Activated CD4-positive, alpha-beta T cell treated with anti-CD3 and anti-CD28 coated beads, Interleukin-2, amount 10 ng/mL, durations not matched to agents 24 days and 14 days (primary cell): ENCODE measurements at places on chromosomes 5 and 9. TPM values are rescaled to one million over a fixed set of nuclear protein-coding genes. Genes with fewer than 3 reads are reported as not detected.

The CREB3 gene
- total RNA-seq, result 27.0 and 27.6 TPM in 2 replicates

The TGFBI gene
- not detected in 2 replicates for total RNA-seq

GRCh38 chr9:79657891-79658290 is 86.1 kb downstream of the TLE4 start:
- H3K36me3 ChIP-seq, result peaks cover 7% of the 10 kb centered on the region
- H3K27me3 ChIP-seq, result no peaks in the 10 kb centered on the region
- H3K4me3 ChIP-seq, result no peak overlapping the region
- no peak overlapping the region for H3K27ac ChIP-seq
- peaks cover 7% of the 10 kb centered on the region for H3K4me1 ChIP-seq

DNA sequence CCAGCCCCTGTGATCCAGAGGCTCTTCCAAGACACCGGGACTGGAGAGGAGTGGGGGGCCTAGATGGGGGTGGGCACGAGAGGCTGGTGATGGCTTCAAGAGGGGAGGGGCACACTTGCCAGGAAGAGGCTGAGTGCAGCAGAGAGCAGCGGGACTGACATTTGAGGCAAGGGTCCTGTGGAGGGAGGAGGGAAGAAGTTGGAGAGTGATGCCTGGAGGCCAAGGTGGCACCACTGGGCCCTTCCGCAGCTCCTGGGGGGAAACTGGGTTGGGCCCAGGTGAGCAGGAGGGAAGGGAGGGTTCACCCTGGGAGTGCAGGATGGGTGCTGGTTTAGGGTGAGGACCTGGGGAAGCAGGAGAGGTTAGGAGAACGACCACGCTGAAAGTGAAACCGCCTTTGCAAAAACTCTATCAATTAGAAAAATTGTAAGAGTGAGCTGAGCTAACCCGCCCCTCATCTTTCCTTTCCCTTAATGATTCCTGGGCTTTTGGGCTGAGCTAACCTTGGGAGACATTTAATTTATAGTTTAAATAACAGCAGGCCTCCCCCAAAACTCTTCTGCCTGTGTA is 26.2 kb downstream of the ABO start:
- peaks cover 22% of the 10 kb centered on the region for H3K4me1 ChIP-seq
- no peak for DNase-seq
- no peak overlapping the region for H3K27ac ChIP-seq
- no peaks in the 10 kb centered on the region for H3K36me3 ChIP-seq
- peaks cover under 1% of the 10 kb centered on the region for H3K27me3 ChIP-seq
- no peak overlapping the region for H3K4me3 ChIP-seq

- H3K27me3 ChIP-seq, result no peaks in the 10 kb centered on the region
- no peak overlapping the region for H3K27ac ChIP-seq
- H3K4me1 ChIP-seq, result no peaks in the 10 kb centered on the region
- no peak overlapping the region for H3K4me3 ChIP-seq
- DNase-seq, result no peak
Measured at GRCh38 chr9:14251154-14252071, 62.5 kb downstream of the NFIB start.

- peak; percentile 69 for DNase-seq
- peak overlapping the region; percentile 89 for H3K27ac ChIP-seq
- H3K27me3 ChIP-seq, result no peaks in the 10 kb centered on the region
- peaks cover 31% of the 10 kb centered on the region for H3K4me1 ChIP-seq
- H3K4me3 ChIP-seq, result peak overlapping the region; percentile 91
Measured at GRCh38 chr5:53109056-53109442, 508 bp downstream of the MOCS2 start.

DNA sequence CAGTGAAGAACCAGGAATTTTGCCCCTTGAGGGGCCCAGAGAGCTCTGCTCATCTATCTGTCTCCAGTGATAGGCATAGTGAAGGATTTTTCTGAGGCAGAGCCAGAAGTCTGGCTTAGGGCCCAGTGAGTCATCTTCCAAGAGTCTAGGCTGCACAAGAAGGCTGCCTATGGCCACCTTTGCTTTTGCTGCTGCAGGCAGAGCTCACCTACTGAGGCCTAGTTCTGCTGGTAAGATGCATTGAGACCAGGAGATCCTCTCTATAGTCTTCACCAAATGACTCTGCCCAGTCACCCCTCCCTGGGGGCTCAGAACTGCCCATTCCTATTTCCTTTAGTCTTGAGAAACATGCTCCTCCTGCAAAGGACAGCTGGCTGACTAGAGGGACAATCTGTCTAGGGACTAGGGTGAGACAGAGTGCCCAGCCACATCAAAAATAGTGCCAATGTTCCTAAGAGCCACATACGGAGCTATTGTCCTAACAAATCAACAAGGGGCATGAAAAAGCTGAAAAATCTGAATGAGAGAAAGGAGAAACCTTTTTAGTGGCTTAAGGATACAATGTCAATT is 40.3 kb upstream of the CDKN2AIPNL start:
- peaks cover 2% of the 10 kb centered on the region for H3K4me1 ChIP-seq
- no peaks in the 10 kb centered on the region for H3K36me3 ChIP-seq
- DNase-seq, result no peak
- H3K27me3 ChIP-seq, result peaks cover 11% of the 10 kb centered on the region
- no peak overlapping the region for H3K4me3 ChIP-seq

DNA sequence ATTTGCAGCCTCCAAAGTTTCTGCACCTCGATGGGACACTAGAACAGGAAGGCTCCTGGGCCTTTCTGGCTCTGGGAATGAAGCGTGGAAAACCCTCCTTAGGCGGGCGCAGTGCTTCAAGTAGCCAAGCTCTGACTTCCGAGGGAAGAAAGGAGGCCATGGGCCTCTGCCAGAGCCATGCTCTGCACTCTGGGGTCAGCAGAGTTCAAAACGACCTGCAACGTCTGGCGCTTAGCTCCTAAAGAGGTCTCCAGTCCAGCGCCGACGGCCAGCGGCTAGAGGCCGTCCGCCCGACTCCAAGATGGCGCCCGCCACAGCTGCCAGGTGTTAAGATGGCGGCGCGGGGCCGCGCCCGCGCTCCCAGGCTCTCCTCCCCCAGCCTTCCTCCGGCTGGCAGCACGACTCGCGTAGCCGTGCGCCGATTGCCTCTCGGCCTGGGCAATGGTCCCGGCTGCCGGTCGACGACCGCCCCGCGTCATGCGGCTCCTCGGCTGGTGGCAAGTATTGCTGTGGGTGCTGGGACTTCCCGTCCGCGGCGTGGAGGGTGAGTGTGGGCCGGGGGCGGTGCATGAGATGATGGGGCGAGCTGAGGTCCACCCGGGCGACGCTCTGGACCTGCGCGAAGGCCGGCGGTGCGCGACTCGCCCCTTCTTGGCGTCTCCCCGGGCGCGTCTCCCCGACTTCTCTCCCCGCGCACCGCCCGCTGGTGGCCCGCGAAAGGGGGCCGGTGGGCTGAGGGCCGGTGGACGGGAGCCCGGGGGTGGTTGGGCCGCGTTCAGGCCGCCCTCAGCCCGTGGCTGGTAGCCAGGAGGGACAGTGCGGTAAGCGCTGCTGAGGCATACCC is at the start of gene TXNDC15:
Gene TXNDC15, plus strand, starts transcription at position 385 of the 844 bp plus-strand sequence. Its CDS starts 57 bp downstream, at position 442.
- no peaks in the 10 kb centered on the region for H3K27me3 ChIP-seq
- H3K4me3 ChIP-seq, result peak within 1 kb of the TSS; percentile 99
- peak within 1 kb of the TSS; percentile 98 for H3K27ac ChIP-seq
- DNase-seq, result peak; percentile 95
- peaks cover 23% of the 10 kb centered on the region for H3K36me3 ChIP-seq

DNA sequence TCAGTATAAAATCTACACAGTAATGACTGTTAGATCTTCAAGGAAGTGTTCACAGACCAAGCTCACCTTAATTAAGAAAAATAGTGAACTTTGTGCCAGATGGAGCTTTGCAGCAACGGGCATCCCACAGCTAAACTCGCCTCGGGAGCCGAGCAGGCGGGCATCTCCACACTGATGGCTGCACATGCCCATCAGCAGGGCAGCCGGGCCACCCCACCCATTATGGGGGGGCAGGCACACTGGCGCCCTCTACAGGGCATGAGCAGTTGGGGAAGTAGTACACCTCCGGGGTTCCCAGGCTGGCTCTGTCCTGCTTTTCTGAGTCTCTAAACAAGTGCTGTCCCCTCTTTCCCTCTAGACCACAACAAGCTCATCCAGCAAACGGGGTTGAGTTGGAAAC is 21.6 kb downstream of the ANKS6 start:
- H3K27me3 ChIP-seq, result no peaks in the 10 kb centered on the region
- H3K4me1 ChIP-seq, result no peaks in the 10 kb centered on the region
- no peak overlapping the region for H3K4me3 ChIP-seq
- peaks cover 3% of the 10 kb centered on the region for H3K36me3 ChIP-seq

- H3K4me1 ChIP-seq, result no peaks in the 10 kb centered on the region
- no peaks in the 10 kb centered on the region for H3K36me3 ChIP-seq
- no peak overlapping the region for H3K27ac ChIP-seq
- no peak overlapping the region for H3K4me3 ChIP-seq
- no peak for DNase-seq
Measured at GRCh38 chr5:25095261-25095660, 450.5 kb upstream of the CDH10 start.

DNA sequence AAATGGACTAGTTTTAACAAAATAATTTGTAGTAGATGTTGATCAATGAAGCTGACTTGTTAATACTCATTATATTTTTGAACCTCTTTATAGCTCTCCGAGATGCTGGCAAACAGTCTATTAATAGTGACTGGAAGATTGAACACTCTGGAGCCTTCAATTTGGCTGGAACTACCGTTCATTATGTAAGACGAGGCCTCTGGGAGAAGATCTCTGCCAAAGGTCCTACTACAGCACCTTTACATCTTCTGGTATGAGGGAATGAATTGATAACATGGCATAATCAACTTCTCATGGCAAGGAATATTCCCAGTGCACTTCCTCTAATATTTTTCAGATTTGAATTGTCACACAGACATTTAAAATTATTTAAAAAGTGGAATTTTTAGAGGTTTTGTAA is 68.2 kb upstream of the MINAR2 start:
- no peaks in the 10 kb centered on the region for H3K36me3 ChIP-seq
- DNase-seq, result no peak
- H3K27ac ChIP-seq, result no peak overlapping the region
- no peak overlapping the region for H3K4me3 ChIP-seq

The ARHGEF39 gene
- total RNA-seq, result 9.9 and 10.8 TPM in 2 replicates

DNA sequence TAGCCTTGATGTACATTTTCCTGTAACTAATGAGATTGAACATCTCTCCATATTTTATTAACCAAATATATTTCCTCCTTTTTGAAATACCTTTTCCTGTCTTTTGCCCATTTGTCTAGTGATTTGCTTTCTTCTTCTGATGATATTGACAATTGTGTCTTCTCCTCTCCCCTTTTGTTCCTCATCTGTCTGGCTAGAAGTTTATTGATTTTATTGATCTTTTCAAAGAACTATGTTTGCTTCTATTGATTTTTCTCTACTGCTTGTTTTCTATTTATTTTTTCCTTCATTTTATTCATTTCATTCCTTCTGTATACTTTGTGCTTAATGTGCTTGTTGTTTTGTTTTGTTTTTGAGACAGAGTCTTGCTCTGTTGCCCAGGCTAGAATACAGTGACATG is 181.4 kb upstream of the SMIM23 start:
- H3K4me3 ChIP-seq, result no peak overlapping the region
- peaks cover 15% of the 10 kb centered on the region for H3K27me3 ChIP-seq
- peaks cover 5% of the 10 kb centered on the region for H3K4me1 ChIP-seq

The GNA14 gene
- not detected in 2 replicates for total RNA-seq

DNA sequence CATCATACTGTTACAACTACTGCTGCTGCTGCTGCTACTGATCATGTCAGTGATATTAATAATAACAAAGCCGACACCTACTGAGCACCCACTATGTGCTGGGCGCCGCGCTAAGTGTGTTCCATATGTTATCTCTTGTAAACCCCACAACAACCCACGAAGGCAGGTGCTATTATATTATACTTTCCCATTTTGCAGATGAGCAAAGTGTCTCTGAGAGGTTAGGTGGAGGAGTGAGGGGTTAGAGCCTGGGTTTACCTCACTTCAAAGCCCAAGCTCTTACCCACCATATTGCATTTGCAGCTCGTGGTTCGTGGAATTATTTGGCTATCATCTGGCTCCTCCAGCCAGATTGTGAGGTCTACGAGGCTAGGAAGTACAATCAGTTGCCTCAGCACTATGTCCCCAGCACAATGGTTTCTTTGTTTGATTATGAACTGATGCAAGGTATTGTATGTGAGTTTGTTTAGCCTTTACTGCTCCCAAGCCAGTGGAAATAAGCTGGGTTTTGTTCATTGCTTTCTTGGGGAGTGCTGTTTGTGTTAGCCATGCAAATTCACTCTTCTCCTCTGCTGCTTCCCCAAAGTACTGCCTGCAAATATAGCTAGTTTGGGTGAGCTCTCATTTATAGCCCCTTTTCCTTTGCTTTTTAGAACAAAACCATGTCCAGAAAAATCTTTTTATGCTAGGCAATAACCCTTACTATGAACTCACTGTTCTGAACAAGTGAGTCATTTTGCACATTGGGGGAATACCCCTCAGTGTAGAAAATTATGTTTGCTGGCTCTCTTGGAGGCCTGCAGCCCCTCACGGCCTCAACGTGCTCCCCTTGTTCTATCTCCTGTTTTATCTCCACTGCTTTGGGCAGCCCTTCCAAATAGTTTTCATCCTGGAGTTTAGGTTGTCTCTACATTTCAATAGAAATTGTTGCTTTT is 47.9 kb downstream of the ALG2 start:
- H3K36me3 ChIP-seq, result no peaks in the 10 kb centered on the region
- H3K27me3 ChIP-seq, result peaks cover 16% of the 10 kb centered on the region
- H3K4me1 ChIP-seq, result peaks cover 15% of the 10 kb centered on the region
- DNase-seq, result no peak

DNA sequence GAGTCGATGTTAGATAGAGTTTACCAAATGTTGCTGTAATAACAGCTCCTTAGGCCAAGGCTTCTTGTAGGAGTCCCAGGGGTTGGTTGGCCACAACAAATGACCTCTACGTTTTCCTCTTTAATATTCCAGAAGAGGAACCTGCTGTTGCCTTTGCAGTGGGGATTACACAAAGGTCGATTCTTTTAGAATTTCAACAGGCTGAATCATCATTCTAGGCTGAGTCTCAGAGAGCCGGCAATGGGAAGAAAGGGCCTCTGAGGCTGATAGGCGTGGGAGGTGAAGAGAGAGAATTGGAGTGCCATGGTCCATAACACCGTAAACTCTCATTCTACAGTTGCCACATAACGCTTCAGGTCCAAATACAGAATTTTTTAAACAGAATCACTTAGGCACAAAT is 405.9 kb upstream of the DAP start:
- H3K36me3 ChIP-seq, result no peaks in the 10 kb centered on the region
- H3K27me3 ChIP-seq, result no peaks in the 10 kb centered on the region
- no peak overlapping the region for H3K27ac ChIP-seq
- no peak overlapping the region for H3K4me3 ChIP-seq

The CTSL gene
- 4.0 and 4.9 TPM in 2 replicates for total RNA-seq

DNA sequence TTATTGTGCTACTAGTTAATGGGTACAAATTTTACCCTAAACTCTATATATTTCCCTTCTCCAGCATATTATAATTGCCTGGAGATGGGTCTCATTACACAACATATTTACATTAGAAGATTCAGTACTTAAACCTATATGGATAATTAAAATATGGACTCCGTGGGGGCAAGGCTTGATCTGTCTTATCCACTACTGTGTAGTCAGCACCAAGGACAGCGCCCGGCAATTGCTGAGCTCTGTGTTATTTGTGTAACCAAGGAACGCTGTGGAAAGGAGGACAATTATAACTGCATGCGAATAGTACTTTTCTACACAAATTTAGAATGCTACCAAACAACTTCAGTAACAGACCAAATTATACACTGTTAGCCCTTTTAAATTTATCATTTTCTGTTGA is 77.7 kb downstream of the DNAH5 start:
- no peak overlapping the region for H3K4me3 ChIP-seq
- H3K36me3 ChIP-seq, result no peaks in the 10 kb centered on the region
- H3K27ac ChIP-seq, result no peak overlapping the region
- H3K4me1 ChIP-seq, result no peaks in the 10 kb centered on the region
- H3K27me3 ChIP-seq, result no peaks in the 10 kb centered on the region
